Type B pancreatic cell (in vitro differentiated cells): ENCODE measurements at places on chromosomes 2 and 18. TPM values are rescaled to one million over a fixed set of nuclear protein-coding genes. Genes with fewer than 3 reads are reported as not detected.

The STAT4 gene
- total RNA-seq = 2.1 TPM in 2 replicates

GRCh38 chr2:37827911-37828511 lies 97.1 kb upstream of the RMDN2 start:
- no peak overlapping the region for H3K27ac ChIP-seq
- peaks cover 29% of the 10 kb centered on the region for H3K4me1 ChIP-seq
- H3K36me3 ChIP-seq = no peaks in the 10 kb centered on the region
- no peak for DNase-seq

DNA sequence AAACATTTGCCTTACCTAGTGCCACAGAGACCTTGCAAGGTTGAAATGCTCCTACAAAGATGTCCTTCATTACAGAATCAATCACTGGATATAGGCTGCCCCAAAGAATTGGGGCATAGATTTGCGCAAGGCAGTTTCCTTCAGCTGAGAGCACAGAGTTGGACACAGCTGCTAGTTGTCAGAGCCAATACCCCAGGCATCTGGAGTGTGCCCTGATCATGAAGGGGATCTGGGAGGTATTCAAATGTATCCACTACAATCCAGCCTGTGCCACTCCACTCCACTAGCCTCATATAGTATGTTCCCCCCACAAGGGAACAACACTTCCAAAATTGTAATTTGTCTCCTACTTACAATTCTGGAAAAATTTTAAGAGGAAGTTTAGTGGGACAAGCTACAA lies 62.3 kb upstream of the ITPRID2 start:
- no peak overlapping the region for H3K27ac ChIP-seq
- no peaks in the 10 kb centered on the region for H3K36me3 ChIP-seq
- H3K4me3 ChIP-seq = no peak overlapping the region
- no peak for DNase-seq
- no peaks in the 10 kb centered on the region for H3K4me1 ChIP-seq

GRCh38 chr18:69622961-69623360 lies 222.3 kb downstream of the DOK6 start:
- no peaks in the 10 kb centered on the region for H3K27me3 ChIP-seq
- H3K27ac ChIP-seq = no peak overlapping the region
- DNase-seq = no peak
- peaks cover 5% of the 10 kb centered on the region for H3K4me1 ChIP-seq

- no peak overlapping the region for H3K27ac ChIP-seq
- peaks cover 23% of the 10 kb centered on the region for H3K4me1 ChIP-seq
- peaks cover 16% of the 10 kb centered on the region for H3K36me3 ChIP-seq
- H3K4me3 ChIP-seq = no peak overlapping the region
Observed at GRCh38 chr2:40165509-40165844, 286.4 kb downstream of the SLC8A1 start.
